ENCODE measurements at places on chromosomes 5 and 9.

- DNase-seq, result no peak
Measured at GRCh38 chr9:3263698-3264097, 262.1 kb downstream of the RFX3 start.

DNA sequence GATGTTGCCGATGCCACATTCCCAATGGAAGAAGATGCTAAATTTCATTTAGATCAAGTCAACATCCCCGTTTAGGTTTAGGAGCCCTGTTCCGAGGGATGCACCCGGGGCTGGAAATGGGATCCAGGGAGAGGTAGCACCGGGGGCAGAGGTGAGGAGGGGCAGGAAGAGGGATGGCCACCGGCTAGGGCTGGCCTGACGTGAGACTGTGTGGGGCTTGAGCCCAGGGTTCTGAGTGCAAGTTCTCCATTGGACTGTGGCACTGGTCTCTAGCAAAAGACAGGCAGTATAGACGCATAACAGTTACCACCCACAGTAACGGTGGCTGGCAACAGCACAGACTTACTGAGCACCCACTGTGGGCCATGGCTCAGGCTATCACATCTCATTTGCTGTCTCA, 209.0 kb upstream of the MVB12B start:
- no peak for DNase-seq

- no peak for DNase-seq
Measured at GRCh38 chr5:151755383-151755782, 3.0 kb downstream of the ATOX1 start.

- DNase-seq, result no peak
Measured at GRCh38 chr5:129804705-129805104, 56.8 kb downstream of the MINAR2 start.

- no peak for DNase-seq
Measured at GRCh38 chr5:68739752-68740151, 354.1 kb upstream of the SLC30A5 start.

DNA sequence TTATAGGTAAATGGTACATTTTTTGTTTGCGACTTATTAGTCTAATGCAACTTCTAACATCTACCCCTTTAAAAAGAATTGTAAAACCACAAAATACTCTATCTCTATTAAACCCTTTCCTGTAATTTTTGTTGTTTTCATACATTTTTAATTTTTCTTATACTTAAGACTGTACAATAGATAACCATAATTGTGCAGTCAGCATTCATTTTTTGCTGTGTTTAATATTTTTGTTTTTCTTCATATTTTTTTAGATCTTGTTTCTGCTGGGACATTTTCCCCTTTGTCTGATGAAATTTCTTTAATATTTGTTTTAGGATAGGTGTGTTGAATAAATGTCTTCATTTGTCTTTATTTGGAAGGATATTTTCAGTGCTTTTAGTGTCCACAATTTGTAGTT, 19.9 kb downstream of the OR1J1 start:
- DNase-seq, result no peak

- DNase-seq, result no peak
Measured at GRCh38 chr9:4382722-4383317, 83.0 kb upstream of the GLIS3 start.

GRCh38 chr5:28850320-28850921, 1812.0 kb upstream of the CDH9 start:
- DNase-seq, result no peak

GRCh38 chr9:2709645-2710101, 7.6 kb upstream of the KCNV2 start:
- DNase-seq, result no peak

- no peak for DNase-seq
Measured at GRCh38 chr5:65749956-65750355, 28.0 kb downstream of the NLN start.

DNA sequence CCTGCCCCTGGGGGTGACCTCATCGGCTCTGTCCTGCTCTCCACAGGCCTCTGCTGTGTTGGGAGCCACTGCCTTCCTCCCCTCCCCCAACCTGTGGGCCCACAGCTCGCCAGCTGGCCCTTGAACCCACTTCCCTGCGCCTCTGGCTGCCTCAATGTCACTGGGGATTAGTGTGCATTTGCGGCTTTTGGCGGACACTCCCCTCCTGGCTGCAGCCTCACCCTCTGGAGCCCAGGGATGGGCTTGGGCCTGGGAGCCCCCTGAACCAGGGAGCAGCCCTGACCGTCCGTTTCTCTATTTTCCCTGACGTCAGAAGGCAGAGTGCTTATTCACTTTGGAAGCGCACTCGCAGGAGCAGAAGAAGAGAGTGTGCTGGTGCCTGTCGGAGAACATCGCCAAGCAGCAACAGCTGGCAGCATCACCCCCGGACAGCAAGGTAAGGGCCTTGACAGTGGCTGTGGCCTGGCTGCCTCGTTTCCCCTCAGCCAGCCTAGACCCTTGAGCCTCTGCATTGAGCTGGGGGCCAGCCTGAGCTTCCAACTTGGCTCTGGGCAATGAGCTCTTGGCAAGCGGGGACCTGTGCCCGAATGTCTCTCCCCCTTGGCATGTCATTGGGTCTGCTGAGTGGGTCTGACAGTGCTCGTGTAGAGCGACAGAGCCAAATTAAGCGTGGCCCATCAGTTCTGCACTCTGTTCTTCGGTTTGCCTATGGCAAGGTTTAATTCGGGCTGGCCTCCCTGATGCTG, 73.1 kb downstream of the RGS3 start:
- no peak for DNase-seq

DNA sequence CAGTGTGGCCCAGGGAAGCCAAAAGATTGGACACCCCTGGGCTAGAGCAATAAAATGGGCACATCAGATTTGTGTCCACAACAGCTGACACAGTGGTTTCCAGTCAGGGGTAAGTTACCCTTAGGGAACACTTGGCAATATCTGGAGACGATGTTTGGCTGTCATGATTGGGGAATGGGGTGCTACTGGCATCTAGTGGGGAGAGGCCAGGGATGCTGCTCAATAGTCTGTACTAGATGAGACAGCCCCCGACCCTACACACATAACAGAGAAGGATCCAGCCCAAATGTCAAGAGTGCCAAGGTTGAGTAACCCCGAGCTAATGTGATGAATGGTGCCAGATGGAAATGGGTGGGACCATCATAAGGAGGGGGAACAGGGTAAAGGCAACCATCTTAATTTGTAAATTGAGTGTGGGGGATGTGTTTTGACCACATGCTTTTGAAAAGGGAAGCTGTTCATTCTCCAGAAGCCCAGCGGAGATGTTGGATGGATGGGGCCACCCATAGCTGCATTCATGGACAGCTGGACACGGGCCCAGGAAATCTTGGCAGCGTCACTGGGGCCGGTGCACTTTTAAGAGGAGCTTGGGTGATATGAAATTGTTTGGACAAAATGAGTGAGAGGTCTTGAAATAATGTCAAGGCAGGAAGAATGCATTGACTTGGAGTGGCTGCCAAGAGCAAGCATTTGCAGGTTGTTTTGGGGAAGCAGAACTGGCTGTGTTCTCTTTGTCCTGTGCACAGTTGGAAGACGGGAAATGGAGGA, 33.4 kb downstream of the SYK start:
- no peak for DNase-seq

DNA sequence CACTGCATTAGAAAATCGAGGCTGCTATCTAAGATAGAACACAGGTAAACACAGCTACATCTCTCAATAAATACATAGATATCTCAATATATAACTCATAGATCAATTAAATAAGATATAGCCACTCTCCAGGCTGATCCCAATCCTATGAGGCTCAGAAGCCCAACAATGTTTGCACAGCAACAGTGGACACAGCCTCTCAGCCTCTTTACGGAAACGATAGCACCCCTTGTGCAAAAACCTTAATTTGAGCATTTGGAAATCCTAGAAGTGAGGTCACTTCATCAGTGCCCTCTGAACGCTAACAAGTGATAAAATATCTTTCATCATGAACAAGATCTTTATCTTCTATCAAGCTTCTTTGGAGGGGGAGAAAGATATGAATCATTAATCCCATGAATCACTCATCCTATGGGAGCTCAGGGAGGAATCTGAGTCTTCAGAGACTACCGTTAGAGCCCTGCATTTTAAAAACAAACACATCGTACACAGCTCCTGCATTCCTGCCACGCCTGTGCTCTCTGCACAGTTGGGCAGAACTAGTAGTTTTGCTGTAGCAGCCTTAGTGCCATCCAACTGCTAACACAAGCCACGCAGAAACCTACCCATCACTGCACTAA, 71.4 kb downstream of the MED27 start:
- DNase-seq, result no peak

GRCh38 chr5:173010547-173011464, 27.2 kb downstream of the ATP6V0E1 start:
- DNase-seq, result no peak

DNA sequence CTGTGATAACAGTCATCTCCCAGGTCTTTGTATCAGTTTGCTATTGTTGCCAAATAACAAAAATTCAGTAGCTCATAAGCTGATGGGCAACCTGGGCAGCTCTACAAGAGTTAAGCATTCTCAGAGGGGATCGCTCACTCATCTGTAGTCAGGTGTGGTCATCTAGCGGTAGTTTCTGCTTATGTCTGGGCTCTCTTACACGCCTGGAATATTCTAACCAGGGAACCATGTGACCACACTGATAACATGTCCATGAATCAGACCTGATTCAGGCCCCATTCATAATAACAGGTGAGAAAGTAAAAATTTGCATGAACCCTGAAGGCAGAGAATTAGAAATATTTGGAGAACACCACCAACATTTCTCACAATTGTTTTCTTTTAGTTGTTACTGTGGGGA, 576.1 kb downstream of the SLCO4C1 start:
- DNase-seq, result no peak

- DNase-seq, result no peak
Measured at GRCh38 chr5:180161420-180162303, 47.3 kb downstream of the RASGEF1C start.

DNA sequence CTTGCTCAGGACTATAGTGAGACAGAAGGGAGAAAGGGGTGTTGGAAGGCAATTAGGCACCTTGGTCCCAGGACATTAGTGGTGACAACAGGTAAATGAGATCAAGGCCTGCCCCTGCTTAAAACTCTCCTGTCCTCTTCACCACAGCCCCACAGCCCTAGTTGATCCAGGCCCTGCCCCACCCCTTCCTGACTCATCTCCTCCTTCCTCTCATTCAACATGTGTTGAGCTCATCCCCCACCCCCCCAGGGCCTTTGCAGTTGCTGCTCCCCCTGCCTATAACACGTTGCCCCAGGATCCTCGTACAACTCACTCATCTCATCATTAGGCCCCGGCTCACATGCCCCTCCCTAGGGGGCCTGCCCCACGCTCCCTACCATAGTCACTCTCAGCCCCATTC, 66.8 kb downstream of the TSPAN17 start:
- DNase-seq, result no peak

DNA sequence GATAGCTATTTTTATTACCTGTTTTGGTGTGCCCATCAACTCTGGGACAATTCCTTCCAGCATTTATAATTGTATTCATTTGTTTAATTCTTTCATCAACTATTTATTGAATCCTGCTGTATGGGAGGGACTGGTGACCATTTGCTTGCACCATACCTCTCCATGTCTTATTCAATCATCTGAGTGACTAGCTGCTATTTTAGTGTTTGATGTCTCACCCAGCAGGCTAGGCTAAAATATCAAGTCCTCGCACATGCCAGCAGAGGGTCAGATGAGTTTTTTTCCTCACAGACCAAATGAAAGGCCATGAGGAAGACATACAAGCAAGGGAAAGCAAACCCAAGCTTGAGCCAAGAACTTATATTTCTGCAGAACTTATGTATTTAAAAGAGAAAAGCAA, 63.9 kb downstream of the CETN3 start:
- DNase-seq, result no peak

DNA sequence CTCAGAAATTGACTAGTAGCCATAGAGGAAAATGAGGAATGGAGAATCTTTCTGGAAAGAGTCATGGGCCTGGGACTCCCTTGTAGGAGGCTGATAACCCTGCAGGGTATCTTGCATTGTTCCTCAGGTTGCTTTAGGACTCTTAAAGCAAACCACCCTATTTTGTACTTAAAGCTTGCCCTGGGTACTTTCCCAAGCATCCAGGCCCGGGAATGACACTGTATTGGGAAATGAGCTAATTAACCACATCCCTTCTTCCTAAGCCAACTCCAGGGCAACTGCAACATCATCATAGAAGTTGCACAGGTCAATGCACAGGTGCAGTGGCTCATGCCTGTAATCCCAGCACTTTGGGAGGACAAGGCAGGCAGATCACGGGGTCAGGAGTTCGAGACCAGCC, 55.9 kb downstream of the UGCG start:
- DNase-seq, result no peak

DNA sequence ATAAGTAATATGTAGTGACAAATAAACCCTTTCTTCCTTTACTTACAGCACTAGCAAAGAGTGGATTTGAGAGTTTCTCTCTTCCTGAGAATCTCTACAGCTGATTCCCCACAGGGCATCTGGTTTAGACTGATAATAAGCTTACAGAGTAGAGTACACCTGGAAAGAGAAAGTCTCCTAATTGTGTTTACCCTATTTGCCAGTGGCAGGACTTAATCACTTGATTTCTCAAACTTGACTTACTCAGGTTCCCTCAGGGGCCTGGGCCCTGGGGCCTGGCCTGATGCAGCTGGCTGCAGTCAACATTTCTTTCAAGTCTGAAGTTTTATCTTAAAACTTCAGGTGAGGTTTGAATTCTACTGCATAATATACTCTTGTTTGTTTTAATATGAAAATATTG, 38.0 kb upstream of the UBTD2 start:
- no peak for DNase-seq

DNA sequence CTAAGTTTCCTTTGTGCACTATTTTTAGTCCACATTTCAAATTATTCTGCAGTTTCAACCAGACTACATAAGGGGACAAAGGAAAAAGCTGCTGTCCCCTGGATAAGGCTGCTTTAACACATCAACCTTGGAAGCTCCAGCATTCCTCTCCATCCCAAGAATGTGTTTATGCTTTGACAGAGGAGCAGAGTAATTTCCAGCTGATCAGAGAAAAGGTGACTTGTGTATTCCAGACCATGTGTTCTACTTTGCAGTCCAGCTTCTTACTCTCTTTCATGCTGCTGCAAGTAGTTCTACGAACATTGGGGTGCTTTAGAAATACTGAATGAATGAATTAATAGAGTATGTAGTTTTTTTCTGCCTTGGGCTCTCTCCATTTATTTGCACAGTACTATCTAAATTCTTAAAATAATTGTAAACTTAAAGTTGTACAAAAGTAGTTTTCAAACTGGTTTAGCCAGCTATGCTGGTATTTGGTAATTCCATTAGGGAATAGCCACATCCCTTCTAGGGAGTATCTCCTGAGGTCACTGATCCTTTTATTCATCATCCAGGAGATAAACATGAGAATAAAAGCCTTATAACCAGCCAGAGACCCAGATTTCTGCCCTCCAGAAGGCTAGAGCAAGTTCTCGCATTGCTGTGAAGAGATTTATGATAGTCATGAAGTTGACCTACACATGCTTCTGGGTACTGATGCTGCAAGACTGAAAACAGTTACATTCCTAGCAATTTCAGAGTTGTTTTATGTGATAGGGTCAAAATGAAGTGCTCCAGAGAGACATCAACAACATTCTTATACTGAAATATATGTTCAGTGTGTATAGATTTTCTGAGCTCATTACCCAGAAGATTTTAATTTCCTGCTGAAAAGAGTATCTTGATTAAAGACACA, 215.2 kb downstream of the COMMD10 start:
- no peak for DNase-seq

Measured in stimulated activated CD8-positive, alpha-beta memory T cell treated with anti-CD3 and anti-CD28 coated beads, Interleukin-4, amount 100 ng/mL, for 4 hours (primary cell).